ENCODE measurements at places on chromosomes 2 and 18.
A peak's percentile ranks its signal among the peaks of the same experiment; 100 is the strongest.

DNA sequence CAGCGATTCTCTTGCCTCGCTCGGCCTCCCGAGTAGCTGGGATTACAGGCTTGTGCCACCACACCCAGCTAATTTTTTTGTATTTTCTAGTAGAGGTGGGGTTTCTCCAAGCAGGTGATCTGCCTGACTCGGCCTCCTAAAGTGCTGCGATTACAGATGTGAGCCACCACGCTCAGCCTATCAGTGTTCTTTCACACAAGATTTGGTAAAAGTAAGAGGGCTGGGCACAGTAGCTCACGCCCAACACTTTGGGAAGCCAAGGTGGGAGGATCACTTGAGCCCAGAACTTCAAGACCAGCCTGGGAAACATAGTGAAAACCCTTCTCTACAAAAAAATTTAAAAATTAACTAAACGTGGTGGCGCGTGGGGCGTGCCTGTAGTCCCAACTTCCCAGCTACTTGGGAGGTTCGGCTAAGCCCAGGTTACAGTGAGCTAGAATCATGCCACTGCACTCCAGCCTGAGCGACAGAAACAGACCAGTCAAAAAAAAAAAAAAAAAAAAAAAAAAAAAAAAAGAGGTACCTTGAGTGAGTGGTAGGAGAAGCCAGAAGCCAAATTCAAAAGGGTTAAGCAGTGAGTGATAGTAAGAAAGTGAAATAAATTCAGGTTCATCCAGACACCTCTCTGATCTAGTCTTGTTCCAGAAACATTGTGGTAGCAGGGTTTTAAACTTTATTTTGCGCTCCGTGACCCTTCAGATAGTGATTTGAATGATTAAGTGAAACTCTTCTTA, 981 bp downstream of the MRPL53 start:
- no peak for DNase-seq

GRCh38 chr2:145688156-145688555, 1168.2 kb upstream of the ZEB2 start:
- DNase-seq: no peak

- no peak for DNase-seq
Measured at GRCh38 chr18:11368020-11368419, 218.7 kb upstream of the PIEZO2 start.

- peak; percentile 89 for DNase-seq
Measured at GRCh38 chr2:237744613-237745249, 53.8 kb upstream of the RBM44 start.

DNA sequence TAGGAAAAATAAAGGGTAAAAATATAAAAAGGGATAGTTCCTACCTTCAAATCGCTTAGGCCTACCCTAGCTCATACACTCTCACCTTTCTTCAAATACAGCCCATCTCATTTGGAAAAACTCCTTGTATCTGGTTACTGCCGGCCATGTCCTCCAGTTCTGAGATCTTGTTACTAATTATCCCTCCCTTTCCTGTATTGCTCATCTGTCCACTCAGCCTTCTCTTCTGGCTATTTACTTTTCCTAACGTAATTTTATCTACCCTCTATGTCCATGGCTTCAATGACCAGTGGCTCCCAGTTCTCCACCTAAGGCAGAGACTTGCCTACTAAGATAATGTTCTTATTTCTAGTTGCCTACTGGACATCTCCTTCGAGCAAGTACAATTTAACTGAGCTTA, 342.9 kb upstream of the ACVR2A start:
- no peak for DNase-seq

- DNase-seq: no peak
Measured at GRCh38 chr2:100664756-100665101, 101.9 kb downstream of the PDCL3 start.

GRCh38 chr2:101241158-101241557, 11.5 kb upstream of the CNOT11 start:
- DNase-seq: no peak

DNA sequence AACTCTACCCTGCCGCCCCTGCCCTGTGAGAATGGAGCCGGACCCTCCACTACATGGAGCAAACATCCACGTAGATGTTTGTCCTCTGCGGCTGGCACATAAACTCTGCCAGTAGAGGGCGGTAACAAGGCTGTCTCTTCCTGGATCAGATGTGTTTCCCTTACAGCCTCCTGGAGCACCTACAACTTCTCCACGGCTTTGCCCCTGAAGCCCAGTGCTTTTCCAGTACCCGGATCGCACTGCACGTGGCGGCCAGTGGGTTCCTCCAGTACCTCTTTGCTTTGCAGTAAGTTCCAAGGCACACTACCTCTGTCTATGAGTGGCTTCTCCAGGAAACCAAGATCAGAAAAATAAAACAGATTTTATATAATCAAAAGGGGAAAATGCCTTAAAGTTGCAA, 651.3 kb downstream of the DCDC2C start:
- DNase-seq: no peak

DNA sequence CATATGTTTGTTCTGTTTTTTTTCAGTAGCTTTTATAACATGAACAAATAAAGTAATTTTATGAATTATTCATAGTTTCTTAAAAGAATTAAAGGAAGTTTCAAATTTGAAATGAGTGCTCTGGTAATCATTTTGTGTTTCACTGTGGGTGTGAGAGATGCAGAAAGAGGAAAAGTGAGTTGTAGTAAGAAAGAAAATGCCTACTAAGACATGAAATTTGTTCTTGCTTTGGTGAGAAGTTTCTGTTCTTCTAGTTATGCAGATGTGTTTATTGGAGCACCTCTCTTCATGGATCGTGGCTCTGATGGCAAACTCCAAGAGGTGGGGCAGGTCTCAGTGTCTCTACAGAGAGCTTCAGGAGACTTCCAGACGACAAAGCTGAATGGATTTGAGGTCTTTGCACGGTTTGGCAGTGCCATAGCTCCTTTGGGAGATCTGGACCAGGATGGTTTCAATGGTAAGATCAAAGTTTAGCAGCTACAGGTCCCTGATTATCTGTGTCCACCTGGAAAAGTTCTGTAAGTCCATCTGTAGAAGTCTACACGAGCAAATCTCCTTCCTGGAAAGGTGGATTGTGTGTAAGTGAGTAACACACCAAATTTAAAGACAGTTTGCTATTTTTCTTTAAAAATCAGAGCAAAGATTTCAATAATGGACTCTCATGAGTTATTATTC, 51.4 kb downstream of the ITGAV start:
- DNase-seq: no peak

DNA sequence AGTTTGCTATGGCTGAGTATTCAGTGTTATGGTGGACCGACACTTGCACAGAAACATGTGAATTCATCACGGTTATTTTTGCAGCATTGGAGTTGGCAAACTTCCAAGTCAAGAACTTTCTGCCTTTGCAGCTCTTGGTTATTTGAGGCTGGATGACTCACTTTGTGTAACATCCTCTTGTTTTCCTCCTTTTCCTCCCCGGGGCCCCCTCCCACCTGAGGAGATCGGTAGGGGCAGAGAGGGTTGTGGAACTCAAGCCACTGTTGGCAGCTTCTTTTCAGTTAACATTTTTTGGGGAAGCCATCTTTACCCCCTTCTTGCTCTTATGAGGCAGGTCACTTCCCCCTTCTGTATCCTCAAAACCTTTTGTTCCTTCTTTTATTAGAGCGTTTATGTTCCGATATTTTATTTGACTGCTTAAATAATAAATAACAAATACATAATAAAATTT, 48.6 kb downstream of the DDX1 start:
- no peak for DNase-seq

DNA sequence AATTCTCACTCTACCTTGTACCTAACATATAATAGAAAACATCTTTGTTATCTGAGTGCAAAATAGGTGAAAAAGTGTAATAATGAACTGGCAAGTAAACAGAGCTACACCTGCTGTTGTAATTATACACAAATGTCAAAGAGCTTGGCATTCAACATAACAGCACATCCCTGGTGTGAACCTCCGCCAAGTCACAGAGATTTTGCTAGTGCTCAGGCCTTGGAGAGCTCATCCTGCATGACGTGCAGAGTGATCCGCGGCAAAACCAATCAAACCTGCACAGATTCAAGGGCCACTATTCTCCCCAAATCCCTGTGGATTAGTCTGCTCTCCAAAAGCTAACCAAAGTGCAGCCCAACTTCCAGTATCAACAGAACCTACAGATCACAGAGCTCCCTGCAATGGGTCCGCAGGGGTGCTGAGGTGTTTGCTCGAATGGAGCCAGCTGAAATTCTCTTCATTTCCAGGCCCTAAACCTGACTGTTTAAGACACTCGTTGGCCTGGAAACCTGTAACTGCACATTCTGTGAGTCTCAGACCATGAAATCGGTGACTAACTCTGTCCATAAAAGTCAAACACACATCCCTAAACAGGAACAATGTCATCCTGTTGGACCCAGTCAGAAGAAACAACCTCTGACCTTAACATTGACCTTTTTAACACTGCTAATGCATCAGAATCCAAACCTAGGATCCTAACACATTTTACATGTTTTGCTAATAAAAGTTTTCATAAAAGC, 111.8 kb downstream of the EPB41L3 start:
- DNase-seq: no peak

GRCh38 chr2:57402096-57402495, 644.5 kb upstream of the VRK2 start:
- no peak for DNase-seq

GRCh38 chr18:10239103-10239502, 215.3 kb upstream of the APCDD1 start:
- no peak for DNase-seq

DNA sequence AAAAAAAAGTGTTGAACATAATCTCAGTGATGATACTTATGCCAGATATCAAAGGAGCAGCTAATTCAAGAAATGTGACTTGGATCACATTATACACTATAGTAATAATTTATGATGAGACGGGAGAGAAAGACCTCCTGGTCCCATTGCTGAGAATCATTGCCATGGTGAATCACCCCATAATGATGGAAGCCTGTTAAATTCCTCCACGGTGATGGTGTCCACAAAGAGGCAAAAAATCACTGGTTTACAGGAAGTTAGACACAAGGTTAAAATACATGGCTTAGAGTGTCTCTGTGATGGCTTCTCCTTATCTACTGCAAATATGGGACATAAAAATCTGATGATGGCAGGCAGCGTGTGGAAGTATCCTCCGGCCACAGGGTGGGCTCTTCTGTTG, 210.0 kb downstream of the CDH2 start:
- DNase-seq: no peak

- DNase-seq: peak; percentile 59
Measured at GRCh38 chr2:237128026-237128703, 42.5 kb downstream of the COPS8 start.

DNA sequence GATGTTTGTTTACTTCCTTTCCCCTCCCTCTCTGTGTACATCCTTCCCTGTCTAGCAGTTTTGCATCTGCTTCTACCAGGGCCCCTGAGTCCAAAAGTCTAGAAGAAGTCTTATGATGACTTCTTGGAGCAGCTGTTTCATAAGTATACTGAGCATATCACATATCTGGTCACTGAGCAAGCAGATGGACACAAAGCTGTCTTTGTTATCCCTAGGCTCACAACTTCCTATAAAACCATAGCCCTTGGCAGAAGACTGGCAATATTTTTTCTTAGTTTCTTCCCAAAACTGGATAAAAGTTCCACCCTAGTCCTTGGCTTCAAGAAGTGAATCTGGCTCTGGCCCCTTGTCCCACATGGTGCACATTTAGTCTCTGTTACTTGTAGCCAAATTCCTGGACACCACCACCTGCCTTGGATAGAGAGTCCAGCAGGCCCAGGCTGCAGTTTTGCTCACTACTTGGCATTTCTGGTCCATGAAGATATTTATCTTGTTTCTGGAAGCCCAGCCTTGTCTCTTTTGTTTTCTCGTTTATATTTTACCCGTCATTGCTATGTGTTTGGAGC, 22.5 kb downstream of the THOC1 start:
- DNase-seq: no peak

DNA sequence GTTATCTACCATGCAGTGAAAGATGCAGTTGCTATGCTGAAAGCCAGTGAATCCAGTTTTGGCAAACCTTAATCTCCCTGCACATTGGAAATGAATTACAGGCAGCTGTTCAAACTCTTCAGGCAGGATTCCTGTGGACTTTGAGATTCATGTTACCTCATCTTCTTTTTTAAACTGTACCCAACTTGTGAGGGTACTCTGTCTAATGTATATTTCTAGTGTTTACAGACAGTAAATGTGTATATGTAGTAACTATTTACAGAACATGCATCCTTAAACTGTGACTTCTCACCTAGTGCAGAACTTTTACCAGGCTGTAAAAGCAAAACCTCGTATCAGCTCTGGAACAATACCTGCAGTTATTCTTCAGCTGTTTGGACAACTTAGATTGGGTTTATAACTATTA, 50.9 kb downstream of the KDM3A start:
- DNase-seq: no peak

DNA sequence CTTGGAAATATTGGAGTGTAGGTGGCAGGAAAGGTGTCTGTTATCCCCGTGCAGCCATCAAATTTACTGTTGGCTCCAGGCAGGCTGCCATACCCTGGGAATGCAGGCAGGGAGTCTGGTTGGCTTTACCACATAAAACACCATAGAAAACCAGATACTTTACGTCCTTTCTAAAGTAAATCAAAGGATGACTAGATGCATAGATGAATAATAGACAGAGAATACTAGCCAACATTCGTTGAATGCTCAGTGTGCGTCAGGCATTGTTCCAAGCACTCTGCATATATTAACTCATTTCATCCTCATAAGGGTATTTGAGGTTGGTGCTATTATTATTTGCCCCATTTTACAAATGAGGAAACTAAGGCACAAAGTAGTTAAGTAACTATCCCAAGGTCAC, 65.2 kb downstream of the VSNL1 start:
- DNase-seq: no peak

DNA sequence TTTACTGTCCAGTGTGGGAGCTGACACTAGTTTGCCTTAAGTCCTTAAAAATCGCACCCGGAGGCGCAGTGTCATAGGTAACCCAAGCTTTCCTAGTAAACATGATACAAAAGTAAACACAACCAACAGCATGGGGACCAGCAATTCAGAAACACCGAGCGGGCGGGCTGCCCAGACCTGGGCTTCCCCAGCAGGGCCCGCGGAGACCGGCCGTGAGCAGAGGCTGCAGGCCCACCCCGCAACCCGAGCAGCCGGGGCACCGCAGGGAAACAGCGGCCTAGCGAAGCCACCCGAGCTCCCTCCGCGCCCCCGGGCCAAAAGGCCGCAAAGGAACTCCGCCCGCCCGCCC, 296 bp downstream of the TTC21B start:
- DNase-seq: no peak

DNA sequence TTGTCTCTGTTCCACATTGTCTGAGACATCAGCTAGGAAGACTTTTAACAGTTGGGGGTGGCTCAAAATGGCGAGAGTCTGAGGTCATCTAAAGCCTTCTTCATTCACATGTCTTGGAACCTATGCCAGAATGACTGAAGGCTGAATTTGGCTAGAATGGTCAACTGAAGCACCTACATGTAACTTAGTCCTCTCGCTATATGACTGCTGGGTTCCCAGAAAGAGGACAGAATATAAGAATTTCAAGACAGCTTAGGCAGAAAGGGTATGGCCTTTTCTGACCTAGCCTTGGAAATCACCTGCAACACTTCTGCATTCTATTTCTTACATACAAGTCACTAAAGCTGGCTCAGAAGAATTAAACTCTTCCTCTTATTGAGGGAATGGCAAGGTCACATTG, 75.6 kb upstream of the OTX1 start:
- no peak for DNase-seq

DNA sequence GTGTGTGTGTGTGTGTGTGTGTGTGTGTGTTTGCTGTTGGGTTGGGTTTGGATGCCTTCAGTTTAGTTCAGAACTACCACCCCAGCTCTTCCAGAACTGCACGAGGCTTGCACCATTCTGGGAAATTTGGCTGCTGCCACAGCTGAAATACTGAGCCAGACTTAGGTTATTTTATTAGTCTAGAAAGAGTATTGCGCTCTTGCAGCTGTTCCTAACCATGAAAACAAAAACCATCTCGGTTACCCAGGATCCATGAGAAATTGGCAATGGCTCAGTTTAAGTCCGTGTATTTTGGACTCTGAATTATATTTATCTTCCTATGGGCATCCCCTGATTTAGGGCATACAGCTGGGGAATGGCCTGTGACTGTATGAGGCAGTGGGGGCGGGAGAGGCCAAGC, 83.2 kb downstream of the TANC1 start:
- DNase-seq: no peak
